D721Med (cell line): ENCODE measurements at places on chromosomes 6 and 20.

GRCh38 chr6:7818257-7819214 lies 92.1 kb downstream of the TXNDC5 start:
- no peak for DNase-seq

DNA sequence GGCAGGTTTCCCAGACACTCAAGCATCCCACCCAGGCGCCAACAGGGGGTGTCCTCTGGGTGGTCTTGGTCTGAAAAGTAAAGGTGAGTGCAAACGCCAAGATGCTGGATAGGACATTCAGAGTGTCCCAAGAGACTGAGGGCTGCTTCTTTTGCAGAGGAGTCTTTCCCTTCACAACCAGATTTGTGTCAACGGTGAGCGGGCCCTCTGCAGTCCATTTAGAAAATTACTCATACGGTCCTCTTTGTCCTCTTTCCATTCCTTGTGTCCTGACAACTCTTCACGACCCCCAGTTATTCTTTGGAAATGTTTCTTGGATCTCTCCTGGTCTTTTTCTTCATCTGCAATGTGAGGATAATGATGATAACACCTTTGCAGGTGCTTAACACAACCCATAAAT lies 257.8 kb downstream of the CDC5L start:
- no peak for DNase-seq

- DNase-seq = no peak
Measured at GRCh38 chr6:116467096-116467495, 5.9 kb downstream of the CALHM6 start.

DNA sequence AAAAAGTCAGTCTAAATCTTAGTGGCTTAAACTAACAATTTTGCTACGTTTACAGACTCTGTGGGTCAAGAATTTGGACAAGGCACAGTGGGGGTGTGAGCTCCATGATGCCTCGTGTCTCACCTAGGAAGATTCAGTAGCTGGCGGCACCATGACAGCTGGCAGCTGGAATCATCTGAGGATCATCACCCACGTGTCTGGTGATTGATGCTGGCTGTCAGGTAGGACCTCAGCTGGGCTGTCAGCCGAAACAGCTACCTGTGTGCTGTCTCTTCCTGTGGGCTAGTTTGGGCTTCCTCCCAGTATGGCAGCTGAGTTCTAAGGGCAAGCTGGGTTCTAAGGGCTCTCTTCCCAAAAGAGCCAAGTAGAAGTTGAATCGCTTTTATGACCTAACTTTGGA lies 26.4 kb upstream of the DLGAP4 start:
- no peak for DNase-seq

DNA sequence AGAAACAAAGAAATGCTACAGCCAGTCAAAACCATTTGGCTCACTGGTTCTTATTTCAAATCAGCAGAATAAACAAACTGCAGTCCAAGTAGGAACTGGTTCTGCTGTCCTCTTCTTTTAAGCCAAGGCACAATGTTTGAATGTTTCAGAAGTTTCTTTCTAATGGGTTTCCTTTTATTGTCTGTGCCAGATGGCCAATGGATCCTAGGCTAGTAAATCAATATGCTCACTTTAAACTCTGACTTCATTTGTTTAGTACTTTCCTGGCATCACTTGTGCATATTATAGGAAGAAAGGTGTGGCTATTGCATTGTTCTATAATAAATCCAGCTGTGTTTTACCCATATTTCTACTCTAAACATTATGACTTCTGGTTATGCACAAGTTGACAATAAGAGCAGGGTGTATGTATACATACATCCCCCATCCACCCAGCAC lies 99.7 kb upstream of the PLCB4 start:
- no peak for DNase-seq

DNA sequence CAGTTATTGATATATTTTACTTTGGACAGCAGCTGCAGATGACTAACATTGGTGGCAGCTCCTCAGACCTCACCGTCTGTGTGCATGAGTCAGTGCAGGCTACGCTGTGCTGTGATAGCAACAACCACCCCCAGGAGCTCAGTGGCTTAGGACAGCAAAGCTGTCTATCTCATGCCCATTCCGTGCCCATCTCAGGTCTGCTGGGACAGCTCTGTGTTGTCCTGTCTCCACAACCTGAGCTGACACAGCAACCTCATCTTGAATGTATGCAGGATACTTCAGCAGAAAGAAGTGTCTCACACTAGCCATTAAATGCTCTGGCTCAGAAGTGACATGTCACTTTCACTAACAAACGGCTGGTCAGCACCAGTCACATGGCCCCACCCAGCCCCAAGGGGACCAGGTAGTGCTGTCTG lies 47.7 kb downstream of the BANF2 start:
- DNase-seq = no peak

GRCh38 chr20:380763-381580 lies 412 bp downstream of the TRIB3 start:
- DNase-seq = no peak
